ENCODE measurements at places on chromosomes 4 and X.

- DNase-seq, result peak; percentile 58
These were observed 859.4 kb upstream of the FTHL17 start for GRCh38 chrX:31931225-31931624.

DNA sequence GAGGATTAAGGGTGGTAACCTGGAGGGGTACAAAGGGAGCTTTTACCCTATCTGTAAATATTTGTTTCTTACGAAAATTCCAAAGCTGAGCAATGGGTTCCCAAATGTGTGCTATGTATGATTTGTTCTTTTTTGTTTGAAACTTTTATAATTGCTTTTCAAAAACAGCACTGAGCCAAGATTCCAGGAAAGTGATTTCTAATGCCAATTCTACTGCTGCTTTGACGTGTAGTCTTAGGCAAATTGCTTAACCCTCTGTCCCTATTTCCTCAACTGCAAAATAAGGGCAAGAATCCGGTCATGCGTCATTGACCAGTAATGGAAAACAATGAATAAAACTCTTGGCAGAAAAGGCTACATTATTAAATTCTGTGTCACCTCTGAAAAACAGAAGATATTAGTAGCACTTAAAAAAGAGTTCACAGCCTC, 454.7 kb downstream of the IL15 start:
- DNase-seq, result peak; percentile 14

DNA sequence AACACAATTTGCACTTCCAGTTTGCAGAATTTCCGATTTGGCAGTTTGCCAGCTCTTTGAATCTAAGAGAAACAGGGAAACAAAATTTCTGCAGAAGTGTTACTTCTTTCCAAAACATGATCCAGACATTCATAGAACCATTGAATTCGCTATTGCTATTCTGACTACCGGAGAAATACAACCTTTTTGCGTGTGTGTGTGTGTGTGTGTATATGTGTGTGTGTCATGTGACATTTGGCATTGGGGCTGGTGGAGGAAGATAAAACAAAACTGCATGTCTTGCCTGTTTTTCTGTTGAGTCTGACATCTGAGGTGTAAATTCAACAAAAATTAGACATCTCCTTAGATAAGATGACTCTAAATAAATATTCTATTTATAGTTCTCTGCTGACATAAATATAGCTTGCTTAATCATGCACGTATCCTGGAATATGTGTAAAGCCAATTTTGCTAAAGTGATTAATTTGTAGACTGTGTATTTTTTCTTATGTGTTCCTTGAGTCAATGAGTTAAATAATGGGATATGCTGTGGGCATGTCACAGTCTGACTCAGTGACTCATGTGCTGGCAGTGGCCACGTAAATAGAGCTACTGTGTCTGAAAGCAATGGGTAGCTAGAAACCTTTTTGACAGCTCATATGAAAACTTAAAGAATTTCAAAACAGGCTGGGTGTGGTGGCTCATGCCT, 98.9 kb downstream of the HPGD start:
- no peak for DNase-seq

DNA sequence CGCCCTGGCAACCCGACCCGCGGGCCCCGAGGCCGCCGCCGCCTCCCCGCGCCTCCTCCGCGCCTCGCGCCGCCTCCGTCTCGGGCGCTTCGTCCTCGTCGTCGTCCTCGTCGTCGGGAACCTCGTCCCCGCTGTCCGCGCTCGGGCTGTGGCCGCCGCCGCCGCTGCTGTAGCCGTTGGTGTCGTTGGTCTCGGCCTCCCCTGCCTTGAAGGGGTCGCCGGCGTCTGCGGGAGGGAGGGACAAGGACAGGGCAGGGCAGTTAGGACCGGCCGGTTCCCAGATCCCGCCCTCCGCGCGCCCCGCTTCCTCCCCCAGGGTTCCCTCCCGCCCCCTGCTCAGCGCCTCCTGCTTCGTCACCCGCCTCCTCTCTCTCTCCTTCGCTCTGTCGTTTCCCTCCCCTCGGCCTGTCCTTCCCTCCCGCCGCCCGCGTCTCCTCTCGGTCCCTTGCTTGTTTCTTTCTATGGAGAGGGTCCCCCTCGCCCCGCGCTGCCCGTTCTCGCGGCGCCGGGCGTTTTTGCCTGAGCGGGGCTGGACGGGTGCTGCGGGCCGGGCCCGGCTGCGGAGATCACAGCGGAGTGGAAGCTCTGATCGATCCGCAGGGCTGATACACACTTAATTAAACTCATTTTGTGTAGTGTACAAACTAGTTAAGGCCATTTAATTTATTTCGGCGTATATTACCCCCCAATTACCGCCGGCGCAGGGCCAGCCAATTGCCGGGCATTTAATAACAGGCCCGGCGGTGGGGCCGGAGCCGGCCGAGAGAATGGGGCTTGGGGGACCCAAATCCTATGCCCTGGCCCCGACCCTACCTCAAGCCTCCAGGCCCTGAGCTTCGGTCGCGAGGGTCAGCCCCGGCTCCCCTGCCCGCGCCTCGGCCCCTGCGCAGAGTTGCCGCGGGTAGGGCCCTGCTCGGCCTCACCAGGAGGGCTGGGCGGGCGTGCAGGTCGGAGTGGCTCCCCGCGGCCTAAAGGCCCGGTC, 2.4 kb downstream of the NKX1-1 start:
- no peak for DNase-seq

GRCh38 chrX:129544780-129545179, 4.7 kb downstream of the OCRL start:
- DNase-seq, result no peak

- DNase-seq, result no peak
These were observed 454.2 kb downstream of the GRIA2 start for GRCh38 chr4:157674699-157675098.

Measured in umbilical cord (tissue), 2 donors.